Neural progenitor cell (in vitro differentiated cells): ENCODE measurements at places on chromosomes 4 and X. TPM values are rescaled to one million over a fixed set of nuclear protein-coding genes. Genes with fewer than 3 reads are reported as not detected.

GRCh38 chr4:142550965-142551364 is 295.1 kb downstream of the INPP4B start:
- no peak for DNase-seq

DNA sequence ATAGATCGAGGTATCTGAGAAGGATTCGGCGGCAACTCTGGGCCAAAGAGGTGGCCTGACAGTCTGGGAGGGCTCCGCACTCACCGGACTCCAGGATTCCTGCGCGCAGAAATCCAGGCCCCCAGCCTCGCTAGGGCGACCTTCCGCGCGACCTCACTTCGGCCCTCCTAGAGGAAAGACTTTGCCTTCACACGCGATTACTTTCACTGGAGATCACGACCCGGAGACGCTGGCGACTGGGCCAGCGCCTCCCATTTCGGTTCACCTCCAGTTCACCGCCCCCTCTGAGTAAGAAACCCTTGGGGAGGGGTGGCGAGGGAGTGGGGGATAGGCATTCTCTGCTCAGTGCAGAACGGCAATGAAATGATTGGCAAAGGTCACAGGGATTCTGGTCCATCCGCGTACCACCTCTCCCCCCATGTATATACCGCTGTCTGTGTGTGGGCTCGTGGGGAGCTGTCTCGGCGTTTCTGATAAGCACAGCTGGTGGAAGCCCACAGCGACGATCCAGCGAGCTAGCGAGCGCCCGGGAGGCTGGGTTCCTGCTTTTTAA is 2.5 kb downstream of the POU3F4 start:
- DNase-seq = peak; percentile 50

DNA sequence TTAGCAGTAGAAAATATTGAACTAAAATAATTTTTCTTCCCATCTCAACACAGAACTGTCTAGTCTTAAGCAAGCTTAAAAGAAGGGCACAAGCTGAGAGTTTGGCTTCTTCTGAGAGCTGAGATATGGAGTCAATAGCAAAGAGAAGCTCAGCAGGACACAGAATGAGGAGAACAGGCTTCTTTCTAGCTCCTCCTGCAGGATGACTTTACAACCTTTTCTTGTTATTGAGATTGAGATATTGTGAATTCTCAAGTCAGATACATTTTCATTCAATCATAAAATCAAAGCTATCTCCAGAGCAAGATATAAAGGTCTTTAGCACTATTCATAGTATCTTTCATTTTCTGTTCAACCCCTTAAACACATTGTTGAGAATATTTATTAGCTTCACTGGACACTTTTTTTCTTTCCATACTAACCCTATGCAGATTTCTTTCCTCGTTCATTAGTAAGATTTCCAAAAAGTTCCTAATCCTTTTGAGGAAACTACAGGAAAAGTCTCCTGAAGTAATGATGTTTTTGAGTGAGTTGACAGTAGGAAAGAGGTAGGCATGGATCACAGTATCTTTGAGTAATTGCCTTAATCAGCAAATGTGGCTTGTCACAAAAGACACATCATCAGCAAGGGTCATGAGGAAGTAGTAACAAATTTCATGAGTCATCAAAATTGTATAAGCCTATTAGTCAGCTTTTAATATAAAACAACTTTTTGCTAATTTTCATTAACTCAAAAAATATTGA is 17.8 kb upstream of the CXCL3 start:
- DNase-seq = no peak

DNA sequence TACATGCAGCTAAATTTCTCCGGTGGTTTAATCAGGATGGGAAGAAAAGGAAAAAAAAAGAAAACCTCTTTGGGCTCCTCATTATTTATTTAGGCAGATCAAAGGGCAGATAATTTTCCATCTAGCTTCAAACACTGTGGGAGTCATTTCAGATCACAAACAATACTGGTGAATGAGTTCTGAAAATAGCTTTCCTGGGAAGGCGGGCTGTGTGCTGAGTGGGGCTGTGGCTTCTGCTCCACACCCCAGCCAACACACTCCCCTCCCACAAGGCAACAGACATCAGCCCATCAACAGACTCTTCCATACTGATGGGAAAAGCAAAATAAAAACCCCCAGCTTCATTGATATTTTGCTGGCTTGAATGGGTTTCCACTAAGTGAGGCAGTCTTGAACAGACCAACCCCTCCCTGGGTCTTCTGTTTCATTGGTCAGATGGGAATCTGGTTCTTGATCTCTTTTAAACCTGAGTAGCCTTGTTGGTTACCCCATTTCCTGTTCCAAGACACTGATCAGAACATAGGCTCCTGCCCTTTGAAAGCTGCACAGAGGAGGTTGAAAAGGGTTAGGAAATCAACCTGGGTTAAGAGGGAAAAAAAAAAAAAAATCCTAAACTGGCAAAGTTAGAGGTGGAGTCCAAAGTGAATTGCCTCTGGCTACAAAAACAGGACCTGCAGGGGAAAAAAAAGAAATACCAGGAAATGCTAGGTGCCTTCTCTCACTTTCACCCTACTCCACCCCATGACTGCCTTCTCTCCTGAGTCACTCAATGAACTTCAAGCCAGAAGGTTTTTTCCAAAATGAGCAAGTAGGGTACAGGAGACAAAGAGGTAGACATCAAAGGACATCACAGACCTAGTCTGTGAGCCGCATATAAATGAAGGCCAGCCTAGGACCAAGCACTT is 20.0 kb downstream of the AMOT start:
- no peak for DNase-seq

DNA sequence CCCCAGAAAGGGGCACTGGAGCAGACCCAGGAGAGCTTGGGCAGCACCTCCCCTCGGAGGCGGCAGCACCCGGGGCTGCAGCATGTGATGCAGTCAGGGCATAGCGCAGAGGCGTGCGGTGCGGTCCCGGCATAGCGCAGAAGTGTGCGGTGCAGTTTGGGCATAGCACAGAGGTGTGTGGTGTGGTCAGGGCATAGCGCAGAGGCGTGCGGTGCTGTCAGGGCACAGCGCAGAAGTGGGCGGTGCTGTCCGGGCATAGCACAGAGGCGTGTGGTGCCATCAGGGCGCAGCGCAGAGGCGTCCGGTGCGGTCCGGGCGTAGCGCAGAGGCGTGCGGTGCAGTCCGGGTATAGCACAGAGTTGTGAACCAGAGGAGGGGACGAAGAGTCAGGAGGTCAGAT is 42.8 kb downstream of the ADRA2C start:
- DNase-seq = no peak

GRCh38 chrX:119693040-119693995 is at the start of gene SEPTIN6:
SEPTIN6 (minus strand) TSS chrX:119693168; CDS start chrX:119693105, 63 bp downstream.
- DNase-seq = peak; percentile 78

GRCh38 chrX:16646366-16647138 is 3.4 kb upstream of the S100G start:
- DNase-seq = no peak

DNA sequence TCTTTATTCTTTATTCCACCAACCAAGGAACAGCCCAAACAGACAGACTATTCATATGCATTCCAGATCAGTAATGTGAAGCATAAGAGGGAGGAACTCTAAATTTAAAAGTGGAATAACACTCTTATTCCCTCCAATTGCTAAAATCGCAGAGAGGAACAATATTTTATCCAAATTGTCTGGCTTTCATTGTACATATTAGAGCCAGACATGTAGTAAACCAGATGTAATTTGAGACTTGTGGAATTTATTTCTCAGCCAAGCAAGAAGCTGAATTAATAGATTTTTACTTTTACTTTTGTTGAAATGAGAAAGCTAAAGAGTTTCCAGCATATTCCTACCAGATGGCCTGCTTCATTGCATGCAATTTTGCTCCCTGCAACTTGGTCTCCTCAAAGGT is 674.6 kb upstream of the SLIT2 start:
- no peak for DNase-seq

GRCh38 chr4:106766519-106766918 is 269.6 kb downstream of the DKK2 start:
- no peak for DNase-seq

- no peak for DNase-seq
Observed at GRCh38 chr4:176193126-176193525, 2.3 kb downstream of the SPATA4 start.

GRCh38 chr4:107736924-107737448 is 17.0 kb upstream of the PAPSS1 start:
- peak; percentile 81 for DNase-seq

DNA sequence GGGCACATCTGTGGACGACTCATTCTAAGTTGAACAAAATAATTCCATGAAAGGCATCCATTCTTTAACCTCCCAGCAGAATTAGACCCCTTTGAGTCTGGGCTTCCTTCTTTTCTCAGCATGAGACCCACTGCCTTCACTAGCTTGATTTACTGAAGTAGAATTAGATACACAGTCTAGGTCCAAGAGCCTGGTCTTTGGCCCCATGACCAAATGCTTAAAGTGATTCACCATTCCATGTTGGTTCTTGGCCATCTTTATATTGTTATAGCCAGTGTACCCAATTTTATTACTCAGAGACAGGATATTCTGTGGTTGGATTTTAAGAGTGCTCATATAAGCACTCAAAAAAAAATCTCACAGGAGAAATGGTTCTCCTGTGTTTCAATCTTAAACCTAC is 155.3 kb upstream of the GPC4 start:
- no peak for DNase-seq

DNA sequence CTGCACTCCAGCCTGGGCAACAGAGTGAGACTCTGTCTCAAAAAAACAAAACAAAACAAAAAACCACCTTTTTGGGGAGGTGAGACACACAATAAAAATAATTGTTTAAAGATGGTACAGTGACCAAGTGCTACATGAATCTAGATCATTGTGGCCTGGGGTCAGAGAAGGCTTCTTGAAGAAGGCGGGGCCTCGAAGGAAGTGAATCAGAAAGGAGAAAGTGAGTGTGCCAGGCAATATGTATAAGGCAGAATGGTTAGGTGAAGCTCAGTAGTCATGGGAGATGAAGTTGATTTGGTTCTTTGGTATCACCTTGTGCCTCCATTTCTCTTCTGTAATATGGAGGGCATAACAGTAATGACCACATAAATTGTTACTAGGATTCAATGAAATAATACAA is 58.9 kb downstream of the DOCK11 start:
- DNase-seq = no peak

DNA sequence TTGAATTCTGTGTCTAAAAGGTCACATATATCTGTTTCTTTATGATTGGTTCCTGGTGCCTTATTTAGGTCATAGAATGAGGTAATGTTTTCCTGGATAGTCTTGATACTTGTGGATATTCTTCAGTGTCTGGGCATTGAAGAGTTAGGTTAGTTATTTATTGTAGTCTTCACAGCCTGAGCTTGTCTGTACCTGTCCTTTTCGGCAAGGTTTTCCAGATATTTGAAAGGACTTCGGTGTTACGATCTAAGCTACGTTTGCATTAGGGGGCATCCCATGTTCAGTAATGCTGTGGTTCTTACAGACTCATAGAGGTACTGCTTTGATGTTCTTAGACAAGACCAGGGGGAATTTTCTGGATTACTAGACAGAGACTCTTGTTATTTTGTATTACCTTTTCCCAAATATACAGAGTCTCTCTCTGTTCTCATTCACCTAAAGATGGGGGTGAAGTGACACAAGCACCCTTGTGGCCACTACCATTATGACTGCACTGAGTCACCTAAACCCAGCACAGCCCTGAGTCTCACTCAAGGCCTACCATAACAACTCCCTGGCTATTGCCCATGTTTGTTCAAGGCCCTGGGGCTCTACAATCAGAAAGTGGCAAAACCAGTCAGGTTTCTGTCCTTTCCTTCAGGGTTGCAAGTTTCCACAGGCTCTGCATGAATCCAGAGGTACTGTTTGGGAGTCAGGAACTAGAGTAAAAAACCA is 30.1 kb upstream of the CYSLTR1 start:
- DNase-seq = no peak

DNA sequence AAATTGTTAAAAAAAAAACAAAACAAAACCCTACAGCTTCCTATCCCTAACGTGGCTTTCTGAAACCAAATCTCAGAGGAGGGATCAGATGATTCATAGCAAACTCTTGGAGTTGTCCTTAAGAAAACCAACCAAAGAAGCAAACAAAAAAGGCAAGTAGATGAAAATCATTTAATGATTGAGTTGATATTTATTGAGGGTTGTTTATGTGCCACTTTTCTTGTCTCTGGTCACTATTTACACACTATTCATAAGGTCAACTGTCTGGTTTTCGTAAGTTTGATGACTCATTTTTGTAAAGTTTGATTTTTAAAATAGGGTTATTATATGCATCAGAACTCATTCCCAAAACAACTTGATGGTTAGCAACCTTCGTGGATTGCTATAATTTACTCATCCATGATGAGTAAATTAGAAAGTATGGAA is 133.4 kb downstream of the UNC5C start:
- DNase-seq = no peak

- DNase-seq = no peak
Observed at GRCh38 chr4:18185491-18185890, 163.9 kb upstream of the LCORL start.

- no peak for DNase-seq
Observed at GRCh38 chr4:79923281-79923680, 149.7 kb downstream of the ANTXR2 start.

GRCh38 chr4:99848591-99849001 is 32.0 kb downstream of the DAPP1 start:
- DNase-seq = no peak

DNA sequence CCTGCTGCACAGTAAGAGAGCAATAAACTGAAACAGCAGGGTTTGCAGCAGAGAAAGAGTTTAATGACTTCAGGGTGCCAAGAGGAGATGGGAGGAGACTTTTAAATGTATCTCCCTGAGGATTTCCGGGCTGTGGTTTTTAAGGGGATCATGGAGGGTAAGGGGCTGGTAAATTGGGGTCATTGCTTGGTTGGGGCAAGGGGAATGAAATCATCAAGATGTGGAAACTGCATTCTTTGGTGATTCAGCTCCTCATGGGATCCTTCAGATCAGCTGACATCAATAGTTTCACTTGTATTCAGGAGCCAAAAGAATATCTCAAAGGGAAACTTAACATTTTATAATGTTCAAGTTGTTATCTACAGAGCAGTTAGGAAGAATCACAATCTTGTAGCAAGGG is 174.3 kb upstream of the ANXA10 start:
- no peak for DNase-seq

Gene RHOH
- total RNA-seq = 5.7 and 11.2 TPM in 2 replicates

Gene ASB12
- 0.19 TPM in 1 of 2 replicates, not detected in the other for total RNA-seq

Gene ARSD
- total RNA-seq = 4.3 and 6.2 TPM in 2 replicates

Gene ZNF182
- 9.8 and 15.2 TPM in 2 replicates for total RNA-seq

Gene FDCSP
- total RNA-seq = not detected in 2 replicates

Gene GRID2
- 0.17 and 0.74 TPM in 2 replicates for total RNA-seq

Gene AFF2
- 13.5 and 18.0 TPM in 2 replicates for total RNA-seq

Gene FRG2
- total RNA-seq = not detected in 2 replicates

Gene LAP3
- 48.3 and 58.3 TPM in 2 replicates for total RNA-seq
